WERI-Rb-1 (cell line): ENCODE measurements at places on chromosomes 11 and 22.

DNA sequence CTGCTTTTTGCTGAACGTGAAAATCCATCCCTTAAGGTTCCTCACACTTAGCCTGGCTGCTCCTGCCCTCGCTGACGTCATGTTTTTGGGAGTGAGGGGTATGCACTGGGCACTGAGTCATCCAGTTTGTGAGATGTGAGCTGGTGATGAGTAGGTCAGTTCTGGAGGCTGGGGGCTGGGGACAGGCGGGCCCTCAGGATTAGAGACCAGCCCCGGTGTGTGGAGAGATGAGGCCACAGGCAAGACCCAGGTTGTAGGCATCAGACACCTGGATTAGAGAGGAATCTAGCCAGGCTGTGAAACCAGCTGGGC is 9.2 kb downstream of the KCNC1 start:
- DNase-seq, result no peak

- no peak for DNase-seq
Observed at GRCh38 chr11:73393011-73393380, 16.8 kb downstream of the RELT start.

- DNase-seq, result no peak
Observed at GRCh38 chr22:37999640-38000272, 15.4 kb upstream of the SOX10 start.

- DNase-seq, result peak; percentile 9
Observed at GRCh38 chr11:58647141-58647699, 24.8 kb downstream of the CNTF start.

GRCh38 chr11:20353829-20354434 is 9.6 kb upstream of the HTATIP2 start:
- DNase-seq, result peak; percentile 46

- no peak for DNase-seq
Observed at GRCh38 chr22:42132457-42132856, 1.8 kb upstream of the CYP2D6 start.

DNA sequence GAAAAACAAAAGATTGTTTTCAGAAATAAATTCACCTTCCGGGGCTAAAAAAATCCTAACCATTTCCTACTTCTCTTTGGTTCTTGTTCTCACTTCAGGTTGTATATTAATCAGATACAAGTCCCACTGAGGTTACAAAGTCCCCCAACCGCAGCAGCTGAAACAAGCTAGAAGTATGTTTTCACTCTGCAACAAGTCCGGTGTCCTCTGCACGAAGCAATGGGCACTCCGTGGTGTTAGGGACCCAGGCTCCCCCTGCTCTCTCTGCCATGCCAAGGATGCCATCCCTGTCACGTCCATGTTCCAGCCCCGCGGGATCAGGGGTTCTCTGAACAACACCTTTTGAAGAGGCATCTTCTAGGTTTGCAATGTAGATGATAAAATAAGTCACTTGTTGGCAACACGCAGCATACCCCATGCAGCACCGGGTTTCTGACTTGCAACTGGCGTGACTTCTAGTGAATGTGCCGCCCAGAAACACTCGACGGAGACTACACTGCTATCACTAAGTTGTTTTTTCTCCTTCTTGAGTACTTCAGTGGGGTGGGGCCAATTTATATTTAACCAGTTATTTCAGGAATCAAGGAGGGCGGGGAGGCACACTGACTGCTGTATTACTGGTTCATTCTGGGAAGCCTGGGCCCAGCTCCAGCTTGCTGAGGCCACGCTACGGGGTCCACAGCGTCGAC is 25.4 kb upstream of the GSTP1 start:
- DNase-seq, result no peak

DNA sequence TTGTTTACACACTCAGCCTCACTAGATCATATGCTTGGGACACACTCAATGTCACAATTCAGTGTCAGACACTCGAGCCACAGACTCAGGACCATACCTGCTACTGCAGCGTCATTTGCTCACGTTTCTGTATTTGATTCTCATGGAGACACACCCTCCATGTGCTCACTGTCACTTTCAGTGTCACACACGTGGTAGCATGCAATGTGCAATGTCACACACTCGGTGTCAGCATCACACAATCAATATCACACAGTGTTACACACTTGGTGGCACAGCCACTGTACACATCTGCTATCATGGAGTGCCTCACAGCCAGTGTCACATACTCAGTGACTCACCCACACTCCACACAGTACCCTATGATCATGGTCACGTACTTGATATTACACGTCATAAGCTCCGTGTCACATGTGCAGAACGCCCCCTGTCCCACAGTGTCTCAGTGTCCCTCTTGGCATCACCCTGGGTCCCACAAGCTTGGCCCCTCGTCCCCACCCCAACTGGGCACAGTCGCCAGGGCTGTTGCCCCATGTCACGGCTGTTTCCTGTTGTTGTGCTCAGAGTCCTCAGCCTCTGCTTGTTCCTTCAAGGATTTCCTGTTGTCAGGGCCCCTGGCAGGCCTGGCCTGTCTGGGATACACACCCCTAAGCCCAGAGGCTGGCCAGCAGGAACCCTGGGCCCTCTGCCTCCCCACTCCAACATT is 49.6 kb downstream of the PDE2A start:
- no peak for DNase-seq

DNA sequence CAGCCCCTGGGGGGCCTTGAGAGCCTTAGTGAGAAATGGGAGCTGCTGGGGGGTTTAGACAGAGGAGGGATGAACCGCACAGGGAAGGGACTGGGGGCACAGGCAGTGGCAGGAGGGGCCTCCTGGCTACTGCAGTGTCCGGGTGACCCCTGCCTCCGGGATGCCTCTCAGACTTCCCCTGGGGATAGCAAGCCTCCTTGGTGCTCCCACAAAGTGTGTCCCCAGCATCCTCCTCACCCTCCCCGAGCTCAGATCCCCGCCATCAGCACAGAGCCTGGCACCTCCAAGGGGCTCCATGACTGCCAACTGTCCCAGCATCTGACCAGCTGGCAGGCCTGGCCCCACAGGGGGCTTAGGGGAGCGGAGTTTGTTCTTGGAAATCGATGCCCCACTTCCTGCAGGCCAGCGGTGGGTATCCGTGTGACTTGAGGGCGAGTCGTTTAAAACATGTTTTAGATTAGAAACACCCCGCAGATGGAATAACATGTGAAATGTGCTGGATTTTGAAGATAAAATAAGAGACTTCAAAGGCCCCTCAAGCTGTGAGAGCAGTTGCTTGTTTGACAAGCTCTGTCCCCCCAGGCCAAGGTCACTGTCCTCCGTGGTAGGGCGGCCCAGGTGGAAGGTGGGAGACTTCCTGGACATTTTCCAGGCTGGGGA is 13.5 kb upstream of the FLRT1 start:
- DNase-seq, result no peak

GRCh38 chr11:7520011-7520942 is 6.5 kb downstream of the PPFIBP2 start:
- DNase-seq, result no peak

GRCh38 chr22:24178502-24179440 is 2.5 kb upstream of the SUSD2 start:
- peak; percentile 47 for DNase-seq

DNA sequence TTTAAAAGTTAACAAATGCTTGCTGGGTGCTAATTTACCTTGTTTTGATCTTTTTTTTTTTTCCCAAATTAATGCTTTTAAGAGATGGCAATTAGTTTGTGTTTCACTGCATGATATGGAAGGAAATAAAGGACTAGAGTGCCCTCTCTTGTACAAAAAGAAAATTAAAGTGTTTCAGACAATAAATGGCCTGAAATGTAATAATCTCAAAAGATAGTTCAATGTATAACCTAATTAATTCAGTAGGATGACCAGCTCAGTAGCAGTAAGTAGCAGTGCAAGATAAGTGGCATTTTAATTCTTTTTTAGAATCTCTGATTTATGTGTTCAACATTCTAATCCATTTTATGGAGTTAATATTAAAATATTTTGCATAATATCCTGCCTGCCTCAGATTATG is 39.9 kb upstream of the MYO18B start:
- DNase-seq, result no peak

DNA sequence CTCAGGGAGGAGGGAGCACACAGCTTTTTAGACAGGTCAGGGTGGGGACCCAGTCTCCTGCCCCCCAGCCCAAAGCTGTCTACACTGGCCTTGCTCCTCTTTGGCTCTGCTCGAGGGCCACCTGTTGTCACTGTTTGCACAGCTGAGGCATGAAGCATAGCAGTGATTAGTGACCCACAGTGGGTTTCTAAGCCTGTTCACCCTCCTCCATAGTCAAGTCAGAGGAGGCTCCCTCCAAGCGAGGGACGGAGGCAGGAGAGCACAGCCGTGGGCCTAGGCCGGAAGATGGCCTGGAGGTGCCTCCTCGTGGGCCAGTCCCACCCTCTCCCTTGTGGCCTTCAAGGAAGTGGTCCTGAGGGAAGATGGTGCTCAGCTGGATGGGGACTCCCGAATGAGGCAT is 241.1 kb downstream of the GRIK4 start:
- DNase-seq, result no peak

DNA sequence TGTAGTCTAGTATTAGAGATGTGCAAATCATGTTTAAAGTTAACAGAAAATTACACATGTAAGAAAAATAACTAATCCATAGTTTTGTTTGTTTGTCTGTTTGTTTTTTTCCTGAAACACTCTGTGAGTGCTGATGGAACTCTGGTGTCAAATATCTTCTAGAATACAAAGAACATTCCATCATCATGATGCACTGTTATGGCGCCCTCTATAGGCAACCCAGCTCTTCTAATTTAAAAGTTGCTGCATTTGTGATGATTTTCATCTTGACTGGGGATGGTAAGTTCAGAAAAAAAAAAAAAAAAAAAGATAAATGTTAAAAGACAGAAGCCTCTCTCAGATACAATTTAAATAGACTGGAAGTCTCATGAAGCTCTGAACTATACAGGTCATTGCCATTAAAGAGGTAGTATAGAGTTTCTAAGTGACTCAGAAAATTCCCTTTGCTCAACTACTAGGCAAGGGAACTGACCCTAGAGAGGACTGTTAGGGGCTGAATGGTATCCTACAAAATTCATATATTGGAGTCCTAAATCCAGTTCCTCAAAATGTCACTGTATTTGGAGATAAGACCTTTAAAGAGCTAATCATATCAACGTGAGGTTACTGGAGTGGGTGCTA is 597.2 kb upstream of the ANO3 start:
- no peak for DNase-seq

DNA sequence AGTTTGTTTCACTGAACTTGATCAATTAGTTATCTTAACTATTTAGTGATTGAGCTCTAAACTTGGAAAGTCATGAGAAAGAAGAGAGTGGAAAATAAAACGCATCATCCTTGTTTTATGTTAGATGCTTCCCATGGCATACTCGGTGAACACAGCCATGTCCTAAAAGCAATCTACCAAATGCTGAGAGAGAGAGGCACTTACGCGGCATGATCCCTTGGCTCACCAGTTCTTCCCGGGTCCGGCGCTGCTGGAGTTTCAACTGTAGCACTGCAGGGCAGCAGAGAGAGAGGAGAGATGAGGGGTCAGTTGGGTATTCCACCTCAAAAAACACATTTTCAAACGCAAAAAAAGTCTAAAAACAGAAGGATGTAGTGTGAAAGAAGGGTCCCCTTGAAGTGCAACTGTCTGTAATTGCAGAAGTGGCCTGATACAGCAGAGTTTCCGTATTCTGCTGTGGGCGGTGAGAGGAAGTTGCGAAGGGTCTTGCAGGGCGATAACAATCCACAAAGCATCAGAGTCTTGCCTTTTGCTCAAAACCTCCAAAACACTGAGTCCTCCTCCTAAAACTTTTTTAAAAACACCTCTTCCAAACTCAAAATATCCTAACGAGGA is 92.7 kb downstream of the SGSM3 start:
- DNase-seq, result no peak

DNA sequence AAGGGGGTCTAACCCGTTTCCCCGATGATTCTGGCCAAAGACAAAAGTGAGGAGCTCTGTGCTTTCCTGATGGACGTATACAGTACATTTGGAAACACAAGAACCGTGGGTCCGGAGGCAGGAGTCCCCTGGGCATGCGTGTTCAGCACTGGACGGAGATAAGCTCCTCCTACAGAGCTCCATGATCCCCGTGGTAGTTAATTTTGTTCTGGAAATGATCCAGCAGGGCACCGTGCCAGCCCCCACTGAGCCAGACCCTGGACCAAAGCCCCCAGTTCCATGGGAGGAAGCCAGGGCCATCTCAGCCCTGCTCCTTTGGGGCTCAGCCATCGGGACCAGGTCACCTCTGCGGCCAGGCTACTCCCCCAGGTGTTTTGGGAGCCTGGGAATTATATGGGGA is 83.3 kb downstream of the TRMU start:
- DNase-seq, result no peak

- no peak for DNase-seq
Observed at GRCh38 chr11:111409915-111410314, 30.8 kb upstream of the POU2AF1 start.

GRCh38 chr22:42286205-42286604 is 15.8 kb upstream of the TCF20 start:
- no peak for DNase-seq

- DNase-seq, result peak; percentile 71
Observed at GRCh38 chr11:120172054-120172911, 34.4 kb upstream of the TRIM29 start.

GRCh38 chr22:19874307-19875060 is 19.8 kb upstream of the GNB1L start:
- peak; percentile 85 for DNase-seq

- peak; percentile 45 for DNase-seq
Observed at GRCh38 chr11:64226507-64227051, 505 bp downstream of the NUDT22 start.

GRCh38 chr11:92703449-92703830 is 266.0 kb upstream of the MTNR1B start:
- no peak for DNase-seq

GRCh38 chr11:125382314-125382791 is 113.7 kb downstream of the FEZ1 start:
- peak; percentile 48 for DNase-seq

DNA sequence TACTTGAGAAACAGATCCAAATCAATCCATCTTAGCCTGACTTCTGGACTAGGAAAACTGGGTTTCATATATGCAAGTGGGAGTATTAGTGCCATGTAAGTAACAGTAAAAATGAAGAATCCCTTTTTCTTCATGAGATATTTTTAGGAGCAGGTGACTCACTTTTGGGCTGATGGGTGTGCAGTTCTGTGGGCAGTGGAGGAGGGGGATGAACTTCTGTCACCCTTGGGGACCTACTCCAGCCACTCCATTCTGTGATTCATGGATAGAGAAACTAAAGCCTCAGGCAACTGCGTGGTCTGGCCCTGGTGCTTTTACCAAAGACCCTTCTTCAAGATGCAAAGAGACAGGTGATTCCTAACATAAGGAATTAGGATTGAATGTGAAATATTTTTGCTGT is 208.6 kb upstream of the NARS2 start:
- DNase-seq, result no peak

GRCh38 chr11:95143106-95143681 is 53.5 kb downstream of the ENDOD1 start:
- no peak for DNase-seq

DNA sequence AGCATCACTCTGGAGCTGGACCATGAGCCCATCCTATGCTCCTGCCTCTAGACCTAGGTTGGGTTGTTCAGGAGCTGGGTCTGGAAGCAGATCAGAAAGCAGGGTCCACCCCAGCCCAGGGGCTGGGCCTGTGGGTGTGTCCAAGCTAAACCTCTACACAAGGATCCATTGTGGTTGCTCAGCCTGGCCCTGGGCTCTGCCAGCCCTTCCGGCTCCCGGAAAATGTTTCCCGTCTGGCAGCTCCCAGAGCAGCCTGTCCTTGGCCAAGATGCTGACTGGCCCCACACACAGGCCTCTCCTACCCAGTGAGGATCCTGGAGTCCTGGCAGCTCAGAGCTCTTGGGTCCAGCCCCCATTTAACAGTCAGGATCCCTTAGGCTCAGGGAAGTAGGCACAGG is 35.3 kb upstream of the FCHSD2 start:
- DNase-seq, result no peak
